Substantia nigra (tissue), 51 donors: ENCODE measurements at places on chromosomes 12 and 14.

DNA sequence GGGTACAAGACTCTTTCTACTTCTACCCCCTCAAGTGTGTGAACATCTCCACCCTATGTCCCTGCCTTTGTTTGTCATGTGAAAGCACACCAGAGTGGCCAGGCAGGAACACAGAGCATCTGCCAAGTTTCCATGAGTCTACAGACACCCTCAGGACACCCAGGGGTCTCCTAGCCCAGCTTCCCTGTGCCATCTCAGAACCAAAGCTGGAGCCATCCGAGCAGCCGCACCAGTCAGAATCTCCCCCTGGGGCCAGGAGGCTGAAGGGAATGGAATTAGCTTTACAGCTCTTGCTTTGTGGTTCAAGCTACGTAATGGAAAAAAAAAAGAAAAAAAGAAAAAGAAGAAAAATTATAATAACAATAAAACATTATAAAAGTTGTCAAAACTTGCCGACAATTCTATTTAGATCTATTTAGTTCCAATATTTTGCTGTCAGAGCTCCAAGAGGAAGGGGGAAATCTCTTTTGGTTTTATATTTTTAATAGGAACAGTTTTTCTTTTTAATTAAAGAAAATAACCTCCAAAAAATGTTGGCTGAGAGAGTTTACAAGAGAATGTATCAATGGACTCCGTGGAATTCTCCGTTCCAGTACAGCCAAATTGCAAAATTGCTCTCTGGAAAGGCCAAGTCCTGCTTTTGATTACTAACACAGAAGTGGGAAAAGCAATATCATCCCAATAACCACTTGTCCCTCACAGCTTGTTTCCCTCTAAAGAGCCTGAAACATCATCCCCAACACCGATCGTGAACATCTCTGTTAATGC, 37.1 kb downstream of the TBX5 start:
- DNase-seq: no peak

GRCh38 chr14:56224691-56225681, 106.8 kb downstream of the PELI2 start:
- DNase-seq: no peak

DNA sequence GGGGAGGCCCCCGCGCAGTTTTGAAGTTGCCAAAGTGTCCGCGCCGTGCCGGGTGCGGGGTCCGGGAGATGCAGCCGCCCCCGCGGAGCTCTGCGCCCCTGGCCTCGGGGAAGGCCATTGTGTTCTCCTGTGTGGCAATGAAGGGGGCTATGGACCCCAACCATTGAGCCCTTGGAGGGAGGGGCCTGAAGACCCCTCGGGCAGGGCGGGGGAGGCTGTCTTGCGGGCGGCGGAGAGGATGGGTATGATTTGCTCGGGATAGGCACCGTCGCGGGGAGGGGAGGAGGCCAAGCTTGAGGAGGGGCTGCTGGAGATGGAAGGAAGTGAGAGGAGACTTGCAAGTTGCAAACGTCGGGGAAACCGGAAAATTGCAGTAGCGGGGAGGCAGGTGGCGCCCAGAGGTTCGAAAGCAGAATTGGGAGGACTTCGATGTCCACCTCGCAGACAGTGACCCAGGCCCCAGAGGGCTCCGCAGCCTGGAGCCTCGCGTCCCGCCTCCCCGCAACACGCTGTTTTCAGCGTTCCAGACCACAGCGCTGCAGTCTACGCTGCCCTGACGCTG, 25.4 kb downstream of the BCL11B start:
- DNase-seq: no peak

- DNase-seq: peak; percentile 57
These were observed 507 bp upstream of the FKBP4 start for GRCh38 chr12:2794191-2794735.

DNA sequence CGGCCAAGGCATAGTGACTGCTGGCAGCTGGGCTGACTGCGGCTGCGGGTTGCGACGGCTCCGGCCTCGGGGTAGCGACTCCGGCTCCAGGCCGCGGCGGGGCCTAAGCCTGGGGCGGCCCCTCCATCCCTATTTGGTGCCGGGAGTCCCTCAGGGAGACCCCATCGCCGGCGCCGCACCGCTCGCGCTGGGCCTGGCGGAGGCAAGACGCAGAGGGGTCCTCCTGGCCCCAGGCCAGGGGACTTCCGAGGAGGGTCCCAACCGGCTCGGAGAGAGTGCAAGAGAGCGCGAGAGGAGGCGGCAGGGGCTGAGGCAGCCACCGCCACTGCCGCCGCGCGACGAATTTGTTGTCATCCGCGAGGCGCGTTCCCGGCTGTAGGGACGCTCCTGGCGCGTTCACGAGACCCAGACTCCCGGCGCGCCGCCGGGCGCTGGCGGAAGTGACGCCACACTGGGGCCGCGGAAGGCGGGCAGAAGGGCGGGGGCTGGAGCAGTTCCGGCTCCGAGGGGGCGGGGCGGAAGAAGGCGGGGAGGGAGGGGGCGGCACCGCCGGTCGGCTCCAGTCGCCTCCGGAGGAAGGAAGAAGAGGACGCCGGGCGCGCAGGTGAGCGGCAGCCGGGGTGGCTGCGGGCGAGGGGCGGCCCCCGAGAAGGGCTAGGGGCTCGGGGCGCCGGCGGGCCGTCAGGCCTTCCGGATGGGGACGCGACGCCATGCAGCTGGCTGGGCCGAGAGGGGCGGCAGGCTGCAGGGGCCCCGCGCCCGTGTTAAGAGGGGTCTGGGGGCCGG, at the start of the genes ATG2B and GSKIP:
ATG2B (minus strand) TSS at position 377 of the 786 bp plus-strand sequence; CDS start at position 12, 365 bp downstream.
GSKIP (plus strand) TSS at position 562 of the 786 bp plus-strand sequence. CDS start 18,722 bp downstream, outside the sequence.
- DNase-seq: peak; percentile 95

DNA sequence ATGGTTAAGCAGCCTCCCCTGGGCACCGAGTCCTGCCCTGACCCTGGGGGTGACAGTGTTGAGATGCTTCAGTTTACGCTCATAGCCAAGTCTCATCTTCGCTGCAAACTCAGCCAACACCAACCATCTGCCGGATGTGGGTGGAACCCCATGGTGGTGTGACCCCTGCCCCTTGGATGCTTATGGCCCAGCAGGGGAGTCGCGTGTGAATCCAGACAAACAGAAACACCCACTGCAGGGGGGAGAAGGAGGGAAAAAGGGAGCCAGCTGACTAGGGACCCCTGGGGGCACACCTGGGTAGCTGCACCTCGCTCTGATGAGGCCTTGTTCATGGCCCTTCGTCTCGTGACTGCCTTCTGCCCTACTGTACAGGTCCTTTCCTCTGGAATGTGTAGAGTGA, 23.8 kb downstream of the AACS start:
- no peak for DNase-seq

- no peak for DNase-seq
These were observed at the start of gene IL31 for GRCh38 chr12:122174155-122174845. TSS of gene IL31 (minus strand) at chr12:122174221. CDS start at chr12:122174172, 49 bp downstream.

DNA sequence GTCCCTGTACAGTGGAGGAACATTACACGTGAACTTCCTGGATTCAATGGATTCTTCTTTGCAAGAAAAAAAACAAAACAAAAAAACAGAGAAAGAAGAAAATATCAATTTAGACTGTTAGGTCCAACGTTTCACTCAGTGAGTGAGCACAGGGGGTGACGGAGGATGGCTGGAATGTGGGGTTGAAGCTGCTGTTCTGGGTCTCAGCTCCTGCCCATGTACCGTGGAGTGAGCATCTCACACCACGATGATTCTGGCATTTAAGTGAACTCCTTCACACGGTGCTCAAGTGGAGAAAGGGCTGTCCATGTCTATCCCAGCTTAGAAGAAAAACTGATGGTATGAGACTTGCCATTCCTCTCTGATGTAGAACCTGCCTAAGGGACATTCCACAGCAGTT, 23.2 kb downstream of the CCND2 start:
- DNase-seq: no peak

GRCh38 chr14:51251486-51251885, 11.4 kb downstream of the TMX1 start:
- no peak for DNase-seq

- DNase-seq: no peak
These were observed 47.9 kb downstream of the VCPKMT start for GRCh38 chr14:50068496-50068895.
